Progenitor cell of endocrine pancreas (in vitro differentiated cells): ENCODE measurements at places on chromosomes 16 and 17. TPM values are rescaled to one million over a fixed set of nuclear protein-coding genes. Genes with fewer than 3 reads are reported as not detected.

The FBXO39 gene
- total RNA-seq: not detected in 2 replicates

The KRT12 gene
- not detected in 2 replicates for total RNA-seq

The GNAO1 gene
- total RNA-seq: 13.6 and 14.6 TPM in 2 replicates

The JPH3 gene
- total RNA-seq: 23.1 and 26.4 TPM in 2 replicates

DNA sequence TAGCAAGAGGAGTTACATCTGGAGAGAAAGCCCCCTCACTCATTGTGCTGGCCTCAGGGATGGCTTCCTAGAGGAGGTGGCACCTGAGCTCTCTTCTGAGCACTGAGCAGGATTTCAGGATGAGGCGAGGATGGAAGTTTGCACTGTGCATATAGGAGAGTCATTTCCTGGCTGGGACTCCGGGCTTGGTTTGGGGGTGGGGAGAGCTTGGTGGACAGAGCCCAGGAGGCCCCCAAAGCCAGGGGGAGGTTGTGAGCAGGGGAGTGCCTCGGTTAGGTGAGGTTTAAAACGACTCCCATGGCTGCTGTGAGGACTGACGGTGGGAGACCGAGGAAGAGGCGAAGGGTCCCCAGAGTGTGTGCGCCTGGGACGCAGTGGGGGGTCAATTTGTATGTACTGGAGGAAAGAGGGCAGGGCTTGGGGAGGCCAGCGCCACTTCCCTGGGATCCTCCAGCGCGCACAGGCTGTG lies 1.2 kb downstream of the CAMKK1 start:
- no peak for DNase-seq

DNA sequence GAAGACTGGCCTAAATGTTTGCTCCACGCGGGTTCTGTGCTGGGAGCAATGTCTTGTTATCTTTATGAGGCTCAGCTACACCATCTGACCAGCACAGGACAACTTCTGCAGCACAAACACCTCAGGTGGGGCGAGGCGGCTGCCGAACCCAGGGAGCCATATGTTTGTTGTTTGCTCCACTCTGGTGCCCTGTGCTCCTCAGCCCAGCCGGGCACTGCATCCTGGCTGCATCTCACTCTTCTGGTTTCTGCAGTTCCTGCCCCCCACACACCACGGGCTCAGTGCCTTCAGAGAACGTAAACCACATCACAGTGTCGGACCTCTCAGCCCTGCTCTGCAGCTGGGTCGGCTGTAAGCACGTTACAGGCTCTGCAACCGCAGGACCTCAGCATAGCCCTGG lies 32.4 kb downstream of the MXRA7 start:
- DNase-seq: no peak

- peak; percentile 59 for DNase-seq
These were observed 20.6 kb downstream of the CYB561 start for GRCh38 chr17:63425483-63425882.

- DNase-seq: no peak
These were observed 11.7 kb downstream of the ERN1 start for GRCh38 chr17:64117981-64118979.

GRCh38 chr17:65533852-65534457 lies 27.5 kb downstream of the AXIN2 start:
- DNase-seq: no peak

GRCh38 chr17:50462446-50462845 lies 6.2 kb downstream of the CHAD start:
- no peak for DNase-seq
